ENCODE measurements at places on chromosomes 5 and 9. TPM values are rescaled to one million over a fixed set of nuclear protein-coding genes. Genes with fewer than 3 reads are reported as not detected.

Gene SH3RF2
- 1.9 TPM for total RNA-seq

Gene CD74
- 176 TPM for total RNA-seq

Gene DIRAS2
- total RNA-seq, result not detected

Gene LIFR
- 79.7 TPM for total RNA-seq

Gene LHX3
- total RNA-seq, result not detected

Gene DNM1
- total RNA-seq, result 1.6 TPM

DNA sequence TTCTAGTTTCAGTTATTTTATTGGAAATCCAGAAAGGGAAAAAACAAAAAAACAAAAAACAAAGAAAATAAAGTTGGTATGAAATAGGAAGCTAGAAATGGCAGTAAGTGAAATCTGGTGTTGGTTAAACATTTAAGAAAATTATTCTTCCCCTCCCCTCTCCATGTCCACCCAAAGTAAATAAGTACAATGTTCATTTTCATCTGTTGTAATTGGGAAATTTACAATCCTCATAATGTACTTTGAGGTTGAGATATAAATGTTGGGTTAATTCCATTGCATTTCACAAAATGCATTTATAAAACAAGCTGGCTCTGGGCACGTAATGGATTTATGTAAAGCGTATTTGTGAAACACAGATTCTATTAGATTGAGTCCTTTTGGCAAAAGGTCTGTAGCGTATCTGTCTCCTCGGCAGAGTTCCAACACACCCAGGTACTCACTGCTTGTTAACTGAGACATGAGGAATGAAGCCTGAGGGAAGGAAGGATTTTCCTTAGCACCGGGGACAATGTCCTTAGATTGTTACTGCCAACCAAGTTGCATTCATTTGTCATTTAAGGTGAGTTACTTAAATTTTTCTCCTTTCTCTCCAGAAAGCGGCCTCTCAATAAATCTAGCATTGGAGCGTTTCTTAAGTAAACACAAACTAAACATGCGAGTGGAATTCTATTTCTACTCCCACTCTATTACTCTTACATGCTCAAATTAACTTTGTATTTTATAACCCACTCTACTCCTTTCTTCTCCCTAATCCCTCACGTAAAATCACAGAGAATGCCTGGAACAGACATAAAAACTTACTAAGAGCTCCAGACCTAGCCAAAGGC, 912.3 kb upstream of the WWC1 start:
- no peak for DNase-seq

GRCh38 chr5:108059334-108059733, 322.6 kb downstream of the FBXL17 start:
- DNase-seq, result no peak

- no peak for DNase-seq
Observed at GRCh38 chr5:89281766-89282553, 399.0 kb upstream of the MEF2C start.

GRCh38 chr9:115978659-115979096, 174.9 kb upstream of the PAPPA start:
- DNase-seq, result no peak

GRCh38 chr5:9513827-9514226, 32.0 kb downstream of the SEMA5A start:
- DNase-seq, result no peak

GRCh38 chr5:5025098-5025773, 114.9 kb upstream of the ADAMTS16 start:
- DNase-seq, result no peak

DNA sequence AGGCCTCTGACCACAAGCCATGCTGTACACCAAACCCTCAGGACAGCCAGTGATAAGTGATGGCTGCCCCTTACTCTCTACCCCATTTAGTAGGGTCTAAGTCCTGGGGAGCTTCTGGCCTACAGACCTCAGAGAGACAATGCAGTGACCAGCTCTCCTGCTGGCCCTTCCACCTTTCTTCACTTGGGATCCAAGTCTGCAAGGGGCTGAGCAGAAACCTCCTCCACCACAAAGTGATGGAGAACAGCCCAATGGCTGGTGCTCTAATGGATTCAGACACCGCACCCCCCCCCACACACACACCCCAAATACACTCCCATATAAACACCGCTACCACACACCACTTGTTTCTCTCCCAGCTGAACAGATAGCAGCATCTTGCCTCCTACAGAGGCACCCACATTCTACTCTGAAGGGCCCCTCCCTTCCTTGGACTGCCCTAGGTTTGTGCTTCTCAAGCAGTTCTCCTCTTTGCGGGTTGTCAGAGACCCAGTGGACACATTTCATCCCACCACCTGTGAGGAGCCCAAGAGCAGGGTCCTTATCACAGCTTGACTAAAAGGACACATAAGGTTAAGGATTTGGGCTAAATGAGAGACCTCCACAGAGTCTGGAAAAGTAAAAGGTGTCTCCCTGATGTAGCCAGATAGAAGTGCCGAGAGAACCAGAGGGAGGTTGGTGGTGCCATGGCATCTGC, 1.3 kb upstream of the PDLIM4 start:
- peak; percentile 27 for DNase-seq

- DNase-seq, result no peak
Observed at GRCh38 chr9:133659516-133659915, 23.4 kb downstream of the DBH start.

DNA sequence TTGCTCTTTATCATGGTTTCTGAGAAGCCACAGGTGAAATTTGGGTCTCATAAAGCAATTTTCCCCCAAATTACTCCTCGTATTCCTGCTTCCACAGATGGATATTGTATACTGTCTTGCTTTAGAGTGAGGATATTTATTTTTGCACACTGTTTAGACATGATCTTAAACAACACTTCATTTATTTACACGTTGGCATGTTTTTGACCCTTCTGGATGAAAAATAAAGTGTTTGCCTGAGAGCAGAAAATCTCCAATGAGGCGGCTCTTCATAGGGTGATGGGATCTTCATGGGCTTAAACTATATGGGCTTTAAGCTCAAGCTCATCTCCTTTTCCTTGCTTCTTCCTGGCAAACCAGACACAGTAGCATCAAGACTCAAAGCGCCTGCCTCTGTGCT, 148.4 kb downstream of the MACROH2A1 start:
- no peak for DNase-seq

GRCh38 chr5:168941901-168942300, 359.0 kb downstream of the SLIT3 start:
- no peak for DNase-seq

GRCh38 chr5:6448622-6449464, at the start of gene UBE2QL1:
UBE2QL1 (plus strand) TSS chr5:6448859; CDS start chr5:6448894, 35 bp downstream.
- DNase-seq, result no peak

DNA sequence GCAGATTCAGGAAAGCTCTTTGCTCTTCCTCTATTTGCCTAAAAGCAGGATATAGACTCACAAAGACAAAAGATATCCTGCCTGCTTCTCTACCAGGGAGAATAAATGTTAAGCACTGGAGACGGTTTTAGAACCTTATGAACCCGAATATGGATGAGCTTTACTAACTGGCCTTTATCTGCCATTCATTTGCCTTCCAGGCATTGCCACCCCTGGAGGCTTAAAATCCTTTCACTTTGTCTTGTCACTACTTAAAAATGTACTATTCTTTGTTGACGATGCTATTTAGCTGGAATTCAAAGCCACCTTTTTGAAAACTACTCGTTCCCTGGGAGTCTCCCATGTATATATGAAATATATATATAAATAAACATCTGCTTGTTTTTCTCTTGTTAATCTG, 23.2 kb upstream of the LVRN start:
- no peak for DNase-seq

GRCh38 chr9:37917801-37918664, 14.1 kb upstream of the SLC25A51 start:
- no peak for DNase-seq

DNA sequence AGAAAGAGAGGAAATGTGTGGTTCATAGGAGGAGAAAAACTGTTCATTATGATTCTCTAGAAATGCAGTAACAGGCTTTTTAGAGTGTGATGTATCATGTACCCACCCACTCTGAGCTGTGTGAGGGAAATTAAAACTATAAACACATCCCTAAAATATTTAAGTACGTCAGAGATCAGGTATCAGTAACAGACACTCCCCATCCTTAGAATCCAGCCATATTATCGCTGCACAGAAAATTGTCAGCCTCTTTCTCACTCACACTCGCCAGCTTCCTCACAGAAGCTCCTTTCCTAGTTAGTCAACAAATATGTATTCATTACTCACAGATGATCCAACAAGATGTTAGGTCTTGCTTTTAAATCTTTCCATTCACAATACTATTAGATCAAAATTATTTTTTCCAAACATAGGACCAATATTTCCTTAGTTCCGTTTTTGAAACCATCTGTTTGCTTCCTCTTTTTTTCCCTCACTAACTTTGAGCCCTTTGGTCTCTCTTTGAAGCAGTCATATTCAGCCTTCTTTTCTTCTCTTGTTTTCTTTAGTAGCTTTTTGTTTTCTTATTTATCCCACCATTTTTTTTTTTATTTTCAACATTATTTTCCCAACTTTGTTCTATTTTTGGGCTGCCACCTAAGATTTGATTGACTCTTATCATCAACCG, 13.6 kb upstream of the MAST4 start:
- no peak for DNase-seq

DNA sequence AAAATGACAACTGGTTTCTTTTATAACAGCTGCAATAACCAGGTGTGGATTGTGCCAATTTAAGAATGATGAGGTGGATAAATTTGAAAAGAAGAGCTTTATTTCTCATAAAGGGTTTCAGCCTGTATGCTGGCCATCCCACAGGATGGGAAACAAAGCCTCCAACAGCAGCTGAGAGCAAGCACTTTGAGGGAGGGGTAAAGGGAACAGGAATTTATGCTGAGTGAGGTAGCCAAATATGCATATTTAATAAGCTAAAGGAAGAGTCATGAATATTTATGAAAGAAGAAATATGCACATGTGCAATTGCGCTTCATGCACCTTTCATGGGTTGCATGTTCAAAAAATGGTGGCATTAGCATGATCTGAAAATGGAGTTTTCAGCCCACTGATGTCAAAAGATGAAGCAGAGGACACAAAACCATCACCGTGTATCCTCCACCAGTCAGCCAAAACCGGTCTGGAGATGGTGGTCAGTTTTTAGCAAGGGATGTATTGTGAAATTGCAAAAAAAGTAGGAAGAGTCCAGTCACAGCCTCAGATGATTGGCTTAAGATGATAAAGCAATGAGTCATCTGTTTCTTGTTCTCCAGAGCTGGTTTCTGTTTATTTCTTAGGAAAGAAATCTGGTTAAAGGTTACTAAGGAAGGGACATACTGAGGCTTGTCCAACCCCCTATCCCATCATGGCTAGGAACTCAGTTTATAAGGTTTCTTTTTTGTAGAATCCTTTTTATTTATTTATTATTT, 47.9 kb downstream of the DEPDC1B start:
- DNase-seq, result no peak

- DNase-seq, result no peak
Observed at GRCh38 chr5:33371660-33372059, 69.1 kb upstream of the TARS1 start.

DNA sequence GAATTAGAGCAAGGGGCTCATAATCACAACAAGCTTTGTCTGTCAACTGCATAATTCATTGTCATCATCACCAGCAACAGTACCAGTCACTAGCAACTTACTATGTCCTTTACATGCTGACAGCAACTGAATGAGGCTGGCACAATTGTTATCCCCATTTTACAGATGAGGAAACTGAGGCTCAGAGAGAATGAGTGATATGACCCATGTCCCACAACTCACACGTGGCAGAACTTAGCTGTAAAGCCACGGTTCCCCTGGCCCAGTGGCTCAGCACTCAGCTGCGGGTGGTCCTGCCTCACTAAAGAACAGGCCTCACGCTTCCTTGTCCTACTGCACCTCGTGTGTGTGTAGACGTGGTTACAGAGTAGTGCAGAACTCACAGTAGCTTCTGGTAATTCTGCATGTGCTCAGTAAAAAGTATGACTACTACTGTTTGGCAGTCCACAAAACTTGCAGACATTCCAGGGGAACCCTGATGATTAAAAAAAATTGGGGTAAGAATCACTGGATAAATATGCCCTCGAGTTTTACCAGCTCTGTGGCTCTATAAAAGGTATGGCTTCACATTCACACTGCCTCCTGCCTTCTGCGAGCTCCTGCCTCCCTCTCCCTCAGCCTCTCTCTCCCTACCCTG, 30.2 kb downstream of the AFAP1L1 start:
- DNase-seq, result no peak

- no peak for DNase-seq
Observed at GRCh38 chr9:129968690-129969485, 74.1 kb downstream of the FNBP1 start.

DNA sequence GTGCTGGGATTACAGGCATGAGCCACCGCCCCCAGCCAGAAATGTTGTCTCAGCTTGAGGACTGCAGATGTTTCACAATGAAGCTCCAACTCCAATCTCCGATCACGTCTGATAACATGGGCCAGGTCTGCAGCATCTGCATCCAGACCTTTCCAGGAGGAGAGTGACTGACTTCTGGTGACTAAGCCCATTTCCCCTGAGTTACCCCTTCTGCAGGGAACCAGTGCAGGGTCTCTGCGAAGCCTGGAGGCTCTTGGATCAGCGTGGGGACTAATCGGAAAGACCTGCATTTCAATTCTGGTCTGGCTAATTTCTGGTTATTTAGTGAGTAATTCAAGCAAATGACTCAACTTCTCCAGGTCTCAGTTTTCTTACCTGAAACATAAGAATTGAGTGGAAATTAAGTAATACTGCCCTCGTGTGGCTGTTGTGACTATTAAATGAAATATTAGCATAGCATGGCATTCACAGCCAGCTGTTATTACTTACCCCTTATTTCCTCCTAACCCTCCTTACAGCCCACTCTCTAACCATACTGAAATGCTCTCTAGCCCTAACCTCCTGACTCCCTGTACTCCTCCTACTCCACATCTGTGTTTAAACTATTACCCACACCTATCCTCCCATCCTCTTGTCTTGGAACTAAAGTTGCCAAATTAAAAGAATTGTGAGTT, 2.2 kb upstream of the GNPDA1 start:
- DNase-seq, result no peak

DNA sequence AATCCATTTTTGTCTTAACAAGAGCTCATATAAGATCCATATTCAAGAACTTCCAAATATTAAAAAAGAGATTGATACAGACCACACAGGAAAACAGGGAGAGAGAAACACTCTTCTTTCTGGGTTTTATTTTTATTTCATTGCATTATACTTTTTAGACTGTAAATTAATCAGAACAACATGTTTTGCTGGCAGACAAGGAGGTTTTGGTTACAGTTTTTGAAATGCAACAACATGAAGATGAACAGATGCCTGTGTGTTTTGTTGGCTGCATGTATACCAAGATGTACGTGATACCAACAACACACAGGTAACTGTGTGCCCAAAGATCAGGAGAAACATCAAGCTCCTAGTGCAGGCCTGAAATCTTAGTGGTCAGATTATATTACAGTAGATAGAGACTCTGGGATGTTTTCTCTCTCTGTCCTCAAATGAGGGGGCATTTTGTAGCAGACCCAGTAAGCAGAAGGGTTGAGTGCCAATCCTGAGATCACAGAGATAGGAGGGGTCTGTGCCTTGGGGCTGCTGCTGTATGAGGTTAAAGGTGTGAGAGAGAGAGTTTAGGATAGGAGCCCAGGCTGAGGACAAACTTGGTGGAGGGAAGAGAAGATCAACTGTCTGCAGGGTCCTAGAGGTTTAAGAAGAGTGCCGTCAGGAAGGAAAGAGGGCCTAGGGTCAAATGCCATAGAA, 152.2 kb downstream of the DCP2 start:
- DNase-seq, result no peak

Data from liver (tissue), 10 donors.